Activated CD8-positive, alpha-beta memory T cell treated with anti-CD3 and anti-CD28 coated beads for 1 hour (primary cell): ENCODE measurements at places on chromosomes 4 and X.

- no peak for DNase-seq
These were observed 21.2 kb downstream of the USP53 start for GRCh38 chr4:119233750-119234149.

DNA sequence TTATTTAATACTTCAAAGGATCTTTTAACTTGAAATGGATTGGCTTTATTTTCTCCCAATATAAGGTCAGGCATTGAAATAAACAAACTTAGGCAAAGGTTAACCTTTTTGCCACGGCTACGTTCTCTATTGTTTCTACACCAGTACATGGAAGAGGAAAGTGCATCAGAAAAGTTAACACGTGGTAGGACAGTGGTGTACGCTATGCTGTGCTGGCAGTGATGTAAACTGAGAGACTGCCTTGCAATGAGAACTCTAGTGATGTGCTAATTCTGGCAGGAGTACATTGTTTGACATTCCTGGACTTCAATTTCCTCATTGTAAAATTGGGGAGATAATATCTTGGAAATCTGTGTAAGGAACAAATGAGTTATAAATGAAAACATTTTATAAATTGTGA, 208.2 kb downstream of the TMA16 start:
- no peak for DNase-seq

- DNase-seq, result no peak
These were observed 7.7 kb downstream of the FANCB start for GRCh38 chrX:14865201-14865600.

DNA sequence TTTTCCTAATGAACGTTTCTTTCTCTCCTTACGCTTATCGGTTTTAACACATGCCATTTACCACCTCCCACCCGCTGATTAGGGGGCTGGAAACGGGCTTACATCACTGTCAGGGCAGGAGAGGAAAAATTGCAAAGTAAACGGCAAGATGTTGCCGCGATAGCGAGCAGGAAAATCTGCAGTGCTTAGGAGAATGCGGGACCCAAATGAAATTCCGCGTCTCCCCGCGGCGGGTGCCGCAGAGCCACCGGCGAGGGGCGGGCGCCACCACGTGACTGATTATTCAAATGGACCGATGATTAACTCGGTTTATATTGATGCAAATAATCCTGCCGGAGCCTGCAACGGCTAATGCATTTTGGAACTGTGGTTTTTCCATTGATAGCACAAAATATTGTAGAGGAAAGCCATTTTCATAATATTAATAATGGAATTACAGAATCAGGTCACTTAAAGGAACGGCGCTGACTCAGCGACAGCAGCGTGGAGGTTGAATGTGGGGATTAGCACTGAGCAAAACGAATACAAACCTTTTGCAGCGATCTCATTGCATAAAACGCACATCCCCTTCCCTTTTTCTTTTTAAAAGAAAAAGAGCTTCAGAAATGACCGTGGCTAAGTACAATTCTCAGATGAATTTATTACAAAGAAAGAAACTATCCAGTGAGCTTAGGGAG, 224.2 kb downstream of the STIM2 start:
- DNase-seq, result no peak

- DNase-seq, result no peak
These were observed at the start of gene LPAR4 for GRCh38 chrX:78747489-78747888. Gene LPAR4, plus strand, starts transcription at chrX:78747720. Its CDS starts 7,150 bp downstream, at chrX:78754870.

DNA sequence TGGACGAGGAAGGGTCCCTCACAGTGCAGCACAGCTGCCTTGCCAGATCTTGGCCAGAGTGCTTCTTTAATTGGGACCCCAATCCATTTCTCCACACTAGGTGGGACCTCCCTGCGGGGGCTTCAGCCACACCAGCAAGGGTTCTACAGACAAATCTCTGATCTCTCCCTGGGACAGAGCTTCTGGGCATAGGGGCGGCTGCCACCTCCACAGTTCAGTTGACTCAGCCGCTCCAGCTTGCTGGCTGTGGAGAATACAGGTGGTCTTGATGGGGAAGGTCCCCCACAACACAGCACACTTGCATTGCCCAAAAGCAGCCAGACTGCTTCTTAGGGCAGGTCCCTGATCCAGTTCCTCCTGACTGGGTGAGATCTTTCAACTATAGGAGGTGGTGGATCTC, 199.6 kb downstream of the EDA start:
- DNase-seq, result no peak

- DNase-seq, result no peak
These were observed 3.3 kb downstream of the UTP3 start for GRCh38 chr4:70691661-70692060.

DNA sequence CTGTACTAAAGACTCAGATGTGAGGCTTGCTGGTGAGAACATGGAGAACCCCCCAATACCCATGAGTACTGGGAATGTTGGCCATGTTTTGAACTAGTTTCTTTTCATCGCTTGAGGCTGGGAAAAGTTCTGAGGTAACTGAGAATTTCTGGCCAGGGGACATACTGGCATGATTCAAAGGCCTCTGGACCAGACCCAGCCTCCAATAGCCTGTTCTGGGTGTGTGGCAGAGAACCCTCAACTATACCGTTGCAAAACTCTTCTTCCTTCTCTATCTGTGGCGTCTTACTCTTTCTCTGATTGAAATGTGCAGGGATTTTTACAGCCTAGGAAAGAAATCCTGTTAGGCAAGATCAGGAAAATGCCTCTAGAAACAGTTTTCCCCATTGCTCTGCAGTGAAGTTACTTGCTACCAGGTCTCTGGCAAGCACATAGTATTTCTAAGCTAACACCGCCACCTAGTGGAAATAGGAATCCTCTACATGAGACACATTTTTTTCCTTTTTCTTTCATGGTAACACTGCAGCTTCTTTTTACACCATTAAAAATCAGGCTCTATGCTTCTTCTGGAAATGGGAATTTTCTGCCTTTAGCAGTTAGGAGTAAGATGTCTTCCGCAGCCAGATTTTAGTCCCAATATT, 170.7 kb upstream of the ZCCHC13 start:
- no peak for DNase-seq

DNA sequence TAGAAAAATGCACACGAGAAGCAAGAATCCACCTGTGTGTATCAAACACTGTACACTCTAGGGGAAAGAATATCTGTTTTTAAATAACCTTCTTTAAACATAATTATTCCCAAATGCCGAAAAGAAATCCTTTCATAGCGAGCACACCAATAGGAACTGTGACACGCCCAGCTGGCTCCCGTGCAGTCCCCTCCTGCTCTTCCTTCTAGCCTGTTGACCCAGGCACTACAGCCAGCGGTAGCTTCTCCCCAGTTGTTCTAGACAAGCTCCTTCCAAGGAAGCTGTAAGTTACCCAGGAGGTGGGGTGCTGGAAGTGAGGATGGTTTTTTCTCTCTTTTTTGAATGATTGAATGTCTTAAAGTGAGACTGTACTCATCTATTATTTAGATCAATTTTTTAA, 19.5 kb upstream of the NOCT start:
- DNase-seq, result no peak

- no peak for DNase-seq
These were observed 136.5 kb downstream of the RNF150 start for GRCh38 chr4:140996766-140997165.

DNA sequence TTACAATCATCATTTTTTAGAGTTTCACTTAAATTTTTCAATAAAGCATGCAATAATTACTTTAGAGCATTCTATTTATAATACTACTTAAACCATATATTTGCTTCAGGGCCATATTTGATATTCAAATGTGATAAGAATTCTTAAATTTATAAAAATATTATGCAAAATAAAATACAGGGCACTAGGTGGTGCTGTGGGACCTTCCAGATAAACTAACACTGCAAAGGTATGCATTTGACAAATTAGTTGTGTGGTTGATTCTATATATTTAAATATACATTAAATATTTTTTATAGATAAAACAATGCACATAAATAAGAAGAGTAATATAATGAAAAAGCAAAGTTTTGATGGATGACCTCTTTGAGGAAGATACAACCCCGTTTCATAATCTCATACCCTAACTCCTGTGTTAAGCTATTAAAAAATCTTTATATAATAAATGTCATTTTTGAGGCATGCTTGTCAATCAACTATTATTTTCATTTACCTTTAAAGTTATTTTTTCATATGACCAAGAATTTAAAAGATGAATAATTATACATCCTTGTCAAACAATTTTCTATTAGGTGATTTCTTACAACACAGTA, 128.4 kb downstream of the REELD1 start:
- DNase-seq, result no peak

- no peak for DNase-seq
These were observed 16.3 kb upstream of the DDX3X start for GRCh38 chrX:41317477-41318208.

DNA sequence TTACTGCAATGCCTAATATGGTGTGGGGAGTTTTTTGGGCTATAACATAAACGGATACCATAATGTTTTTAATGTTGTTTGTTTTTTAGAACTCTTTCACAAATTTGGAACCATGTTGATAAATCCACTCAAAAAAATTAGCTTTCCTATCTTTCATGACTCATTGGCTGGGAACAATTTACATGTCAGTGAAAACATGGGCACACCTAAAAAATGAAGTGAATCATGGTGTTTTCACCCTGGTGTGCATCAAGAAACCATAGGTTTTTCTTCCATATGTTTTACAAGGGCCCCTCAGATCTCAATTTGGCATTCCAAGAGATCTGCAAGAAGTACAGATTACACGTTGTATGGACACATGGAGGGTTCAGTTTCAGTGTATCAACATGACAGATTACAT, 207.1 kb downstream of the NWD2 start:
- DNase-seq, result no peak

- no peak for DNase-seq
These were observed 26.7 kb downstream of the BCLAF3 start for GRCh38 chrX:19964017-19964710.

- DNase-seq, result no peak
These were observed 104.5 kb downstream of the SORCS2 start for GRCh38 chr4:7296661-7297335.

DNA sequence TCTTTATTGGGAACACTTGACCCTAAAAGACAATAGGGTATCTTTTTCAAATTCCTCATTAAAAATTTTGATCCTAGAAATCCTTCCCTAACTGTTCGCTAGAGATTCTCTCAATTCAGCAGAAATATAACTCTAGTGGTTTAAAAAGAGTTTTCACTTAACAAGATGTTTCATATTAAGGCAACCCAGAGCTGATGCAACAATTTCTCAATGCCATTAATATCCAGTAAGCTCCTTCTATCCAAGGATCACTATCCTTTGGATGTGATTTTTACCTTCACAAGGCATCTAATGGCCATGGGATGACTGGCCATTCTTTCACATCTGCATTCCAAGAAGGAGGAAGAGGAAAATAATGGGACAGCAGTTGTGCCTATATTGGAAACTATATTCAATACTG, 183.4 kb downstream of the ANKRD50 start:
- no peak for DNase-seq

GRCh38 chrX:28979877-28980276, 392.6 kb downstream of the IL1RAPL1 start:
- no peak for DNase-seq

GRCh38 chr4:141620715-141621114, 15.7 kb upstream of the IL15 start:
- no peak for DNase-seq

- DNase-seq, result no peak
These were observed 741.6 kb downstream of the TRAM1L1 start for GRCh38 chr4:116343809-116344208.

GRCh38 chr4:1728061-1728980, 7.0 kb downstream of the TACC3 start:
- DNase-seq, result no peak

DNA sequence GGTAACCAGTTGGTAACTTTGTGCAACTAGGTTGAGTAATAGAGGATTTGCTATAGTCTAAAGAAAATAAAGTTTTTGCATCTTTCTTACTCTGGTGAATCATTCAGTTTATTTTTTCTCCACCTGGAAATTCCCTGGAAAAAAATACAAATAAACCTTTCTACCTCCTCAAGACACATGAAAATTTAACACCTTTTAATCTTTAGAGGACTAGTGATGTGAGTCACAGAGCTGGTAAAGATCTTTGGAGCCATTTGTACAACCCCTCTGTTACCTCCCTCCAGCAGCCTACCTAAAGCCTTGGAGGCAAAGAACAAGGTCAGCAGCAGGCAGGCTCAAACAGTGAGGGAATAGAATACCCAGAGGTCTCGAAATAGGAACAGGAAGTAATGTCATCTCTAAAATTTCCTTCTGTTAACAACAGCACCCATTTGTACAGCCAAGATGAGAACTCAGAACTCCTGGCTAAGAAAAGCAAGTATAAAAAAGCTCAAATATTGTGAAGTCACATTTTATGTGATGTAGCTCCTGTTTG, 10.2 kb upstream of the MAOB start:
- DNase-seq, result no peak

DNA sequence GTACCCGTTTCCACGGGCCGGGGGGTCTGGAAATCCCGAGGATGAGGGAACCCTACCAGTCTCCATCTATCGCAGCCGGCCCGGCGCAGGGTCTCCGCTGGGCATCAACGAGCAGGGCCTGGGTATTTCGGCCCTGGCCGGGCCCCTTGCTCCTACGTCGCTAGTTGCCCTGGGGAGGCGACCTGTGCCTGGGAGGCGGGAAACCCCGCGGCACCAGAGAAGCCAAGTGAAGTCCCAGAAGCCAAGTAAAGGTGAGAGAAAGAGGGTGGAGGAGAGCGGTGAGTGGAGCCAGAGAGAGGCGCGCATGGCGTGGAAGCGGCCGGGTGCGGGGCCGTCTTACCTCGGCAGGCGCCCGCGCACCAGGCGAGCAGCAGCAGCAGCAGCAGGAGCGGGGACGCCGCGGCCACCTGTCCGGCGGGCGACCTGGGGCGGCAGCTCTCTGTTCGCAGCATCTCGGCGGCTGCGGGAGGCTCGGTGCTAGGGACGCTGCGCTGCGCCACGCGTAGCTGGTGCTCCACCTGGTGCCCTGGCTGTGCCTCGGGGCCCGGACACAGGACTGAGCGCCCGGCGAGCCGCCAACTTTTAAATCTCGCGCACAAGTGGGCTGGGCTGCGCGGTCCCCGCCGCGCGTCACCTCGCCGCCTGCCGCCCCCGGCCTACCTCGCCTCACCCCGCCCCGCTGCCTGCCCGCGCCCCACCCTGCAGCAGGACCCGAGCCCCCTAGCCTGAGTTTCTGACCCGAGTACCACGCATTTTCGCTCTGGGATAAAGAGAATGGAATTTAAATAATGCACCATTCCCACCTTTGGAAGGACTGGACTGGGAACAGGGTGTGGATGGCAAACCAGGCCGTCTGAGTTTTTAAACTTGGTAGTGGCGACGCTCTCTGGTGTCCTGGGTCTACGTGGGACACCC, at the start of gene NMU:
NMU (minus strand) TSS at position 558 of the 915 bp plus-strand sequence; CDS start at position 452, 106 bp downstream.
- DNase-seq, result no peak

GRCh38 chrX:69374569-69374968, 129.6 kb upstream of the NALF2 start:
- DNase-seq, result no peak

GRCh38 chr4:23958749-23959148, 68.9 kb upstream of the PPARGC1A start:
- no peak for DNase-seq

DNA sequence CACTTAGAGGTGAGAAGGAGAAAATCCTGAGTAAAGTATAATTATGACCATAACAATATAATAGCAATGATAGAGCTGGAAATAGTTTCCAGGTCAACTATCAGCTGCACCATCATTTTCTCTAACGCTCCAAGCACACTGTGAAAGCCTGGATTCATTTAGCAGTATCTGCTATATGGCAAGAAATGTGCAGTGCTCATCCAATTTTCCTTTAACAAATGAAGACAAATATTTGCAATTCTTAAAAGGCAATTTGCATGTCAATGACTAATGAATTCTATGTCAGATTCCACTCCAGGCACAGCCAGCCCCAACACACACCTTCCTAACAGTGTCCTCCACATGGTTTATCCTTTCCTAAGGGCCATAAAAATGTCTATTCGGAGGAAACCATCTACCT, 12.7 kb downstream of the PRSS12 start:
- DNase-seq, result no peak

- DNase-seq, result no peak
These were observed 3.0 kb upstream of the MAB21L2 start for GRCh38 chr4:150578745-150579501.
